ENCODE measurements at places on chromosomes 13 and 19.

- DNase-seq, result no peak
Measured at GRCh38 chr19:49795615-49796014, 17.5 kb downstream of the FUZ start.

DNA sequence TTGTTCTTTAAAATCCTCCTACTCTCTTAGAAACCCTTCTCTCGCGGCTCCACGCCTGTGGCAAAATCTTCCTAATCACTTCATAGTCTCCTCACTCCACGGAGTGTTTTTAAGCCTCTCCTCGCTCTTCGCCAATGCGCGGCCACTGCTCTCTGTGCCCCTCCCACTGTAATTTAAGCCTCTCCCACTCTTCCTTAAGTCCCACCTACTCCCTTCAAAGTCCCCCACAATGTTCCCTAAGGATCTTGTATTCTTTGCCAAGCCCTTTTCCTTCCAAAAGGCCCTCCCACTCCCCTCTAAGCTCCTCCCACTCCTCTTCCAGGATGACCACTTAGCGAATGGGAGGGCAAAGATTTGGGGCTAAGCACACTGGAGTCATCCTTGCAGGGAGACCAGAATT, 1.3 kb downstream of the FIZ1 start:
- no peak for DNase-seq

DNA sequence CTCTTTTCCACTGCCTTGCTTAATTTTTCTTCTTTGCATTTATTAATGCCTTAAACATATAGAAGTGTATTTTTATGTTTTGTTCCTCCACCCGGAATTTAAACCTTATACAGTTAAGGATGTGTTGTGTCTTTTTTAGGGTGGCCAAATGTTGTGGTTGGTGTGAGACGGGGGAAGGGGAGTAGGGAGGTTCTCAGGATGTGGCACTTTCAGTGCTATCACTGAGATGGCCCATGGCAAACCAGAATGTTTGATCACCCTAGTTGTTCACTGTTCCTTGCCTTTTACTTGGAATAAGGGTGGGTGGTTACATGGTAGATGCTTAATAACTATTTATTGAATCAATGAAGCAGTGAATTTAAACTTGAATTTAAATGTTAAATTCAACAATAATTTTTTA, 216.0 kb upstream of the SLITRK1 start:
- DNase-seq, result no peak

DNA sequence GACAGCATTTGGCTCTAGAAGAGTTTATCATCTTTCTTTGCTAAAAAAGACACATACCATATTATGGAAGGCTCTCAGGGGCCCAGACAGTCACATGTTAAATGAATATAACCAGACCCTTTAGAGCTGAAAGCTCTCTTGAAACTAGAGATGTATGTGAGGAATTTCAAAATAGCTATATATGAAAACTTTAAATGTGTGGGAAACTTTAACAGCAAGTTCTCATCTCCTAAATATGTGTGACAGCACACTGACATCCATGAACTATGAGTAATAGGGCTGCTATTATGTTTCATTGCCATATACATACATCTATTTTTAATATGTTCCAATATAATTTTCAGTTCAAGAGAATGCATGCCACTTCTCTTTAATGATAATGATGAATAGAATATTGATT, 509.5 kb downstream of the GPC6 start:
- no peak for DNase-seq

GRCh38 chr13:35718084-35718483, 241.6 kb upstream of the MAB21L1 start:
- DNase-seq, result no peak

- DNase-seq, result peak; percentile 33
Measured at GRCh38 chr13:113915786-113916329, 52.0 kb upstream of the GAS6 start.

DNA sequence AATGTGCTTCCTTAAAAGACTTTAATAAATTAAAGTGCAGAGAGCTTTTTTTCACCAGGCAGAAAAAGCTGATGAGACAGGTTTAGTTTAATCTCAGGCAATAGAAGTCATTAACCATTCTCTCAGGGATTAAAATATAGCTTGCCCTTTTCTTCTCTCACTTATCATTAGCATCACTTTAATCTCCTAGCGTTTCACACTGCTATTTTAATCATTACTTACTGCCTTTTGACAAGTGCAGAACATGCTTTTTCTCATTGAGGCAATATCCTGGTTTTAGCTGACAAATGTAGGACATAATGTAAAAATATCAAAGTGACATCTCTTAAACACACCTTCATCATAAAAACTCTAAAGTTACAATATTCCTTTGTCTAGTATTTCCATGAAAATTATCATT, 94.6 kb downstream of the DACH1 start:
- DNase-seq, result no peak

DNA sequence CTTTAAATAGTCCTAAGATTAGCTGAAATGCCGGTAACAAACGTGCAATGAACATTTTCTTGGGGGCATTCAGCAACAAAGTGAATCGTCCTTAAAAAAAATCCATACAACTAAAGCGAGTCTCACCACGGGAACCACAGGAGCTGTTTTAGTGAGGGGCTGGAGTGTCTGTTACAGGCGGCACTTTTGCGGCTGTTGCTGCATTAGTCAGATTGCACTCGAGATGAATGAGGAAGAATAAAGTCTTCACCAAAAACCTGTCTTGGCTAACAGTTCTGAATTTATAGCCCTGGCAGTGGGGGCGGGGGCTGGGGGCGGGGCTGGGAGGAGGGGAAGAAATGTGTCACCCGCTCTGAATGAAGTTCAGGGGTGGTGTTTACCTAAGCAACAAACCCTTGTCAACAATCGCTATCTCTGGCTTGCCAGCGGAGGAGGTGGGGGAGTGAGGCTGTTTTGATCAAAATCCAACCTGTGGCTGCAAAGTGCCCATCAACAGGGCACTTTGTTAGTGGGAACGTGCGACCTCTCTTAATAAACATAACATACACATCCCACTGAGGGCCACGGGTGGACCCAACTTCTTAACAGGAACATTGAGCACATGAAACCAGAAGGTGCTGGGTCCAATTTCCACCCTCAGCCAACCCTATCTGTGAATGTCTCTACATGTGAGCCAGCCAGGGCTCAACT, 44.5 kb downstream of the RFX2 start:
- peak; percentile 74 for DNase-seq
